ENCODE measurements at places on chromosomes 2 and 18.

- DNase-seq, result no peak
Observed at GRCh38 chr18:9989481-9989880, 75.7 kb downstream of the VAPA start.

DNA sequence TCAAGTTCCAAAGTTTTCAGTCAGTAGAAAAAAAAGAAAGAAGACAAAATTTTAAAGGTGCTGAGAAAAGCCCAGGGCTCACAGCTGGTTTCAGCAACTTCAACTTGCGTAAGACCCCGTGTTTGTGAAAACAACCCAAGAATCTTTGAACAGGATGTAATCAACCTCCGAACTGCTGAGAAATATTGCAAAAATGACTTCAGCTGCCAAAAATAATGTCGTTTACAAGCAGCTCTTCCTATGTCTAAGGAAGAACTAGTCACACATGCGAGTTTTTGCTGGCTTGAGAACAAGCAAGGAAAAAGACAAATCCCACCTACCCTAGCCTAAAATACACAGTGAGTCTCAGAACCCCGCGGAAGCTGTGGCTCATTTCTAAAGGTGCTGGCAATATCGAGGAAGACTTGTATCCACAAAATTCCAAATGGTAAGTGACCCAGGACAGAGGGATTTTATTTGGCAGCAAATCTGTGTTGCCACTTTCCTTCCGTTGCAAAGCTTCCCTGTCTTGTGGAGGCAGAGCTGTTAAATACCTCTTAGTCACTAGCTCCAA lies 59.8 kb upstream of the SLC8A1 start:
- no peak for DNase-seq

- no peak for DNase-seq
Observed at GRCh38 chr2:224449212-224450147, 47.6 kb upstream of the FAM124B start.

DNA sequence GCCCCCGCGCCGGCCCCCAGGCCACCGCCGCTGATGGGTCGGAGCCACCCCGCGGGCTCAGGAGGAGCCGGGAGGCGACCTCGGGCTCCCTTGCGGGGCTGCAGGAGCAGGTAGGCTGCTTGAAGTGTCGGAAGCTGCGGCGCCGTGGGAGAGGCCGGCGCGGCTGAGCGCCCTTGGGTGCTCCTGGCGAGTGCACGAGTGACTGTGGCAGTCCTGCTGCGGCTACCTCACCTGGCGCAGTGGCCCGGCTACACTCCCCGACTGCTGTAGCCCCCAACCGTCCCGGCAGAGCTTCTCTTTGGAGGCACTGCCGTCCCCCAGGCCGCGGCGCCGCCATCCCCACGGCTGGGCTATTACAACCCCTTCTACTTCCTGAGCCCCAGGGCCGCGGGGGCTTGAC lies 10.0 kb upstream of the LYPD6 start:
- DNase-seq, result no peak

Data from anterior cingulate cortex (tissue), 58 donors.